ENCODE measurements at places on chromosomes 11 and 22.

GRCh38 chr22:23750714-23751440 is at the start of gene ZNF70:
Gene ZNF70, minus strand, starts transcription at chr22:23751112. Its CDS starts 5,972 bp downstream, at chr22:23745140.
- peak; percentile 73 for DNase-seq

- no peak for DNase-seq
Measured at GRCh38 chr11:35683728-35684339, 21.3 kb downstream of the TRIM44 start.

GRCh38 chr11:80748207-80748925 is 1307.5 kb upstream of the TENM4 start:
- DNase-seq: no peak

- DNase-seq: no peak
Measured at GRCh38 chr11:93020248-93021046, 51.0 kb downstream of the MTNR1B start.

- no peak for DNase-seq
Measured at GRCh38 chr22:38510416-38510970, 4.4 kb upstream of the DDX17 start.

- peak; percentile 13 for DNase-seq
Measured at GRCh38 chr11:83070731-83071566, 748 bp downstream of the RAB30 start.

DNA sequence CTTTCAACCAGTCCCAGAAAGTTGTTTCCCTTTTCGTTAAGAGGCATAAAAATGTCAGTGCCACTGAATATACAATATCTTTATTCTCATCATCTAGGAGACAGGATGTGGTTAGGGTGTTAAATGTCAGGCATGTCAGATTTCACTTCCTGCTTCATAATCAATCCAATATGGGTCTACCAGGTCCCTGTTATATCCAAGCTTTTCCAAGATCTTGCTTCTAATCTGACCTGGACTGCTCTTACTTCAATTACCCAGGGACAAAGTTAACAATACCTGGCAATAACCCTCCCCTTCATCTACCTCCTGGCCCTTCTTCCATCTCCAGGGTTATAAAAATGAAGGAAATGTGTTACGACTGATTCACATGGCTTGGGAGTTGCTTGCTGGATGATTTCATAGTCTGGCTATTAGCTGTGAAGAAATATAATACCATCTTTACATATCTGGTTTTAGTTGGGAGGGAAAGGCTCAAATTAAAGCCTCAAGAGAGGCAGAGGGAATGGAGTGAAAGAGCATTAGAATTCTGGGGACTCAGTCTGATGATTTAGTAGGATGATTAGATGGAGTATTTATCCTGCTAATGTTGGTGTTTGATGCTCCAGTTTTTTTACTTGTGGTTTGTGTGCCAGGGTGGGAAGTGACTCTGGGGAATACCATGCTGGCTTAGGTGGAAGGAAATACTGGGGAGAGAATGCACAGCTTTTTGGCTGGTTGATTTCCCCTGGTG is 534.3 kb downstream of the ETS1 start:
- DNase-seq: no peak

GRCh38 chr11:98183034-98183433 is 837.7 kb upstream of the CNTN5 start:
- no peak for DNase-seq

GRCh38 chr11:131145791-131146190 is 224.6 kb upstream of the NTM start:
- DNase-seq: no peak

DNA sequence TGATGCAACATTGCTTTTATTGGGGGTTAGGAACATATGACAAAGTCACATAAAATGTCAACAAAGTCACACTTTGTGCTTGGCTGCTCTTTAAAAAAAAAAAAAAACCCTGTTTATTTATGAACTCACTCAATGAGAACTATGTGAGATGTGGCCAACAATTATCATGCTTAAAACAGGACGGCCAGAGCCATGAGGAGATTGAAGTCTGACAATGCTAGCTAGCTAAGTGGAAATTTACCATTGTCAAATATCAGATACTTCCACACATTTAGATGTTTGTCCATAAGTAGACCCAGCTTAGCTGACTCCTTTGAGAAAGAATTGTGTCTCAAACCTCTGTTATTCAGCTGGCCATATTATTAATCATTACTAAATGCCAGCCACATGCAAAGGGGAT is 26.9 kb downstream of the BLID start:
- DNase-seq: no peak

DNA sequence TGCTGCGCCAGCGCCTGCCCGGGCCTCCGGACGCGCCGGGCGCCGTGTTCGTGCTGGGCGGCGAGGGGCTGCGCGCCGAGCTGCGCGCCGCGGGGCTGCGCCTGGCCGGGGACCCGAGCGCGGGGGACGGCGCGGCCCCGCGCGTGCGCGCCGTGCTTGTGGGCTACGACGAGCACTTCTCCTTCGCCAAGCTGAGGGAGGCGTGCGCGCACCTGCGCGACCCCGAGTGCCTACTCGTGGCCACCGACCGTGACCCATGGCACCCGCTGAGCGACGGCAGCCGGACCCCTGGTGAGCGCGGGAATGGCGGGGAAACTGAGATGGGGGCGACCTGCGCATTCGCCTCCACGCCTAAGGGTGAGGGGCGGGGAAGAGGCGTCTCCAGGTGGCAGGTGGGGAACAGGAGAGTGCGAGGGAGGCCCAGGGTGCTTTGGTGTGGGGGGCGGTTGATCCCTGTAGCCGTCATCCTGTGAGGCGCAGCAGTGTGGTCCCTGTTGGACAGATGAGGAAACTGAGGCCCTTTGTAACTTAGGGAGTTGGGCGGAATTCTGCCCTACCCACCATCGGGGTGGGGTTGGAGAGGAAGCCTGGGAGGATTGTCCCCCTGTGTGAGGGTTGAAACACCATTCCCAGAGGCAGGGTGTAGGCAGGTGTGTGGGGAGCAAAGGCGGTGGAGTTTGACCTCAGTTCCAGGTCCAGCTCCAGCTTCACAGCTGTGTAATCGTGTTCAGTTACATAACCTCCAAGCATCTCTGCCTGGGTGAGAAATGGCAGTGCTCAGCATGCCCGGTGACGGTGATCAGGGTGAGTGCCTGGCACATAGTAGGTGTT is 758 bp downstream of the PDXP start:
- DNase-seq: no peak

- DNase-seq: no peak
Measured at GRCh38 chr22:19641254-19641982, 72.9 kb upstream of the SEPTIN5 start.

DNA sequence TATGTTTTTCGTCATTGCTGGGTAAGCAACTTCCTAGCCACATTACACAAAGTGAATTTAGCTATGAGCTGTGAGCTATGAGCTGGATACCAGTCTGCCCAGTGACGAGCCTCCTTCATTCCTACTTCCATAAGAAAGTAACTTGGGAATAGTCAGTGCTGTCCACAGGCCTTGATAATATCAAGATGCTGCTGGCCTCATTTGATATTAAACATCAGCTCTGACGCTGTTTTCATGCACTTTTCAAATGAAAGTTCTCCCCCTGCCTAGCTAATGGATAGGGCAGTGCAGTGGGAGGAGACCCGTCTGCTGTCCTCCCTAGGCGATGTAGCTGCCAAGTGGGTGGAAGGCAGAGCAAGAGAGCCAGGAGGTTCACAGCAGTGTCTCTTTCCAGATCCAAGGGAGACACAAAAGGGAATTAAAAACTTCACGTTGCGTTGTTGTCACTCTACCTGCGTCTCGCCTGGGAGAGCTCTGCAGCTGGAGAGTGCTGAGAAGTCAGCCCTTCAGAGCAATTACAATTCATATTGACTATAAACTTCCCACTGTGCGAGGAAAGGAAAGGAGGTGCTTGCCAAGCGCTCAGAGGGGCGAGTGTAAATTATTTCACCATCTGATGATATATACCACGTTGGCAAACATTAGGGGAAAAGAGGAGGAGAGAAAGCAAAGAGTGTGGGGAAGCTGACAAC is 861.4 kb downstream of the NTM start:
- no peak for DNase-seq

DNA sequence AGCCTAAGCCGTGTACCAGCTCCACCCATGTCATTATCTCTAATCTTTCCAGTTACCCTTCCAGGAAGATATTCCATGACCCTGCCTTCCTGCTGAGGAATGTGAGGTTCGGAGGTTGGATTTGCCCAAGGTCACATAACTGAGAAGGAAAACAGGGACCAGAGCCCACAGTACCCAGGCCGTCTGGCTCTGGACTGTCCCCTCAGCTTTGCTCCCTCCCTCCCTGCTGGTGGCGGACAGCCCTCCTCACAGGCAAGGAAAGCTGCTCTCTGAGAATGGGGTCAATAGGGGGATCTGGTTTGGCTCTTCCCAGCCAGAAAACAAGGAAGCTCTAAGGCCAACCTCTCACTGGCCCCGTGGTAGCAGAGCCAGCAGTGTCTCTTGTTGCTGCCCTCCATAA is 63.3 kb downstream of the SYN3 start:
- DNase-seq: no peak

DNA sequence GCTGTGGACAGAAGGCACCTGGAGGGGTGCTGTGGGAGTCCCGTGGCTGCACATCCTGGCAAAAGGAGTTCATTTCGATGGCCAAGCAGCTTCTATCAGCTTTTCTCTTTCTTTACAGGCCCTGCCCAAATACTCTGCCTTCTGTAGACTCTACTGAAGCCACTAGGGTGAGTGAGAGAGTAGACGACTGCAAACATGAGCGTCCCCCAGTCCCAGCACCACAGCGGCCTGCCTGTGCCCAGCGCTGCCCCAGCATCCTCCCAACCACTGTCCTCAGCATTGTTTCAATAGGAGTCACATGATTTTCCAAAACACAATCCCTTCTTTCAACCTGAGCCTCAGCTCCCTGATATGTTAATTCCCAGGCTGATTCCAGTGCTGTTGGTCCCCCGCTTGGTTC is 110.0 kb downstream of the KIRREL3 start:
- DNase-seq: no peak

DNA sequence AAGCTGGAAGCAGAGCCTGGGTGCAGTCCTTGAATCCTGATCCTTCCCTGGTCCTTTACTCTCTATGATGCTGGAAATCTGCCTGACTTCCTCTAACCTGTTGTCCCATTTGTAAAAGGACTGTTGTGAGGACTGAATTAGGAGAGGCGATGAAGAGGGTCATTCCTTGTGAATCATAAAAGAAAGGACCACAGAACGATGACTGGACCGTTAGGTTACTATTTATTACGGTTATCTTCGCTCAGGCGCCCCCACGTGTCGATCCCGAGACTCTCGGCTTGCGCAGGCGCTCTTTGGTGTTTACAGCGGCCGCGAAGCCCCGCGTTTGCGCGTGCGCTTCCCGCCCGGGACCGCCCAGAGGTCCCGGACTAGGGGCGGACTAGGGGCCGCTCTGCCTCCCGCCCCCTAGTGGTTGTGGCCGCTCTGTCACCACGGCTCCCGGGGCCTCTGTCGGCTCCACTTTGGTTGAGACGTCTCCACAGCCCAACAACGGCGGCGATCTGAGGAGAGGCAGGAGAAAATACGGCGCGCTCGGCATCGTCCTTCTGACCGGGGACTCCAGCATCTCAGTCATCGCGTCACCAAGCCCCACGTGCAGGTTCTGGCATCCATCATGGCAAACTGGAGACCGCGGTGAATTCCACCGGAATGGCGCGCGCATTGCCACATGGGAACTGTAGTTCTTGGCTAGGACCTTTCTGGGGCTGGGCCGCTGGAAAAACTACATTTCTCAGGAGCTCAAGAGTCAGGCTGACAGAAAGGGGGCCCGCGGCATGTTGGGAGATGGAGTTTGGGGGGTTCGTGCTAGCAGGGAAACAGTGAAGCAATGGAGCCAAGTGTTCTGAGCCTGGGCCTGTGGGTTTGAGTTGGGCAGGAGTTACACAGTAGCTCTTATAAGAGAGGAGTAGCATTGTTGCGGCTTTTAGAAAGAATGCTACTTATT is at the start of gene STARD10:
STARD10 (minus strand) TSS at position 623 of the 943 bp plus-strand sequence. CDS start 12,866 bp downstream, outside the sequence.
- DNase-seq: peak; percentile 91

GRCh38 chr22:35835267-35835997 is 117.8 kb downstream of the APOL5 start:
- no peak for DNase-seq

DNA sequence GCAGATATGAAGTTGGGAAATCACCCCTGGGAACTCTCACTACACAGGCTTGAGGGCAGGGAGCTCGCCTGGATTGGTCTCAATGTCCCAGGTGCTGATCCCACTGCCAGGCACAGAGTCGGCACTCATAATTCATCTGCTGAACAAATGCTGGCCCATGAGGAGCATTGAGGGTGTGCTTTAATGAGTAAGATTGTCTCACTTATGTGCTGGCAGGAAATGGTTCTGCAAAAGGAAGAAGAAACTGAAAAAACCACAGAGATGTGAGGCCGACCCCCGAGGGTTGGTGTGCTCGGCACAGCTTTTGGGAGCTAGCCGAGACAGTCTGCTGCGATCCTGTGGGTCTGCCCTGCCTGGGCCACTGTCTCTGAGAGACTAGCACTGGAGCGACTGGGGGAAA is 9.4 kb downstream of the PLAAT2 start:
- peak; percentile 79 for DNase-seq

GRCh38 chr22:17945888-17946648 is 78.3 kb downstream of the MICAL3 start:
- DNase-seq: no peak

GRCh38 chr11:118503216-118503615 is 24.1 kb upstream of the TTC36 start:
- no peak for DNase-seq

DNA sequence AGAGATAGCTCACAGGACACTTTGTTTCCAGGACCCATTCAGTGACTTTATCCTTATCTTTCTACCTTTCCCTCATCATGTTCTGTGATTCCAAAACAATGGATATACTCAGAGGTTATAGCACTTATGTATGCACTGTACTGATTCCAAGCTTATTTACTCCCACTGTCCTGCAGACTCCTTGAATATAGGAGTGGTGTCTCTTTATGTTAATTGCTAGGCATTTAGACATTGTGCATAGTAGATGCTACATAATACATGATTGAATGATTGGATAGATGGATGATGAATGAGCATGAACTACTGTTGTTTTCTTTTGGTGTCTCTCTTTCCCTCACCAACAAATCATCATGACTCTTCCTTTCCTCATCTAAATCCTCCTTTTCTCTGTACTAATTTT is 279.1 kb upstream of the RAG2 start:
- no peak for DNase-seq

GRCh38 chr11:73245461-73245860 is 26.7 kb upstream of the P2RY6 start:
- DNase-seq: no peak

- no peak for DNase-seq
Measured at GRCh38 chr11:132540581-132540980, 991.7 kb downstream of the OPCML start.

GRCh38 chr22:40120848-40121247 is 56.9 kb upstream of the TNRC6B start:
- DNase-seq: no peak

GRCh38 chr22:45212992-45213751 is 27.5 kb downstream of the KIAA0930 start:
- no peak for DNase-seq

GRCh38 chr11:110837603-110838002 is 125.4 kb upstream of the ARHGAP20 start:
- no peak for DNase-seq

- no peak for DNase-seq
Measured at GRCh38 chr11:10969387-10969786, 111.5 kb upstream of the ZBED5 start.

- no peak for DNase-seq
Measured at GRCh38 chr11:62922189-62922589, 1.0 kb upstream of the CHRM1 start.

- no peak for DNase-seq
Measured at GRCh38 chr11:72774499-72774898, 19.3 kb downstream of the STARD10 start.

Measured in central memory CD8-positive, alpha-beta T cell (primary cell).